ENCODE measurements at places on chromosomes 4 and X.
A peak's percentile ranks its signal among the peaks of the same experiment; 100 is the strongest.

DNA sequence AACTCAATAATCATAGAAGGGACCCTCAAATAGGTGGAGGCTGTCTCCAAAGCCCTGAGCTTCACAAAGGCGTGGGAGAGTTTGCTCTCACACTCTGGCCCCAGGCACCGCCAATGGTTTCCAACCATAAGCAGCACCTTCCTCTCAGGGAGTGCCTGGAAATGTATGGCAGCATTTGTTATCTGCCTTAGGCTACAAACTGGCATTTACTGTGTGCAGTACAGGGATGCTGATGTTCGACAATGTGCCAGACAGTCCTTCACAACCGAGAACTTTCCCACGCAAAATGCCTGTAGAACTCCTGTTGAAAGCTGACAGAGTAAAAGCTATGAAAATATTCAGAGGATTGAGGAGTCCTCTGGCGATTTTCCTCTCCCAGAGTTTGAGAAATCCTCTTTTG, 55.7 kb upstream of the CDKN2AIP start:
- DNase-seq = no peak

- peak; percentile 18 for DNase-seq
Observed at GRCh38 chr4:87058356-87059073, 123.7 kb downstream of the AFF1 start.

GRCh38 chrX:14015941-14016340, 13.8 kb downstream of the GEMIN8 start:
- DNase-seq = no peak

- no peak for DNase-seq
Observed at GRCh38 chr4:119105605-119106004, 30.0 kb upstream of the MYOZ2 start.

DNA sequence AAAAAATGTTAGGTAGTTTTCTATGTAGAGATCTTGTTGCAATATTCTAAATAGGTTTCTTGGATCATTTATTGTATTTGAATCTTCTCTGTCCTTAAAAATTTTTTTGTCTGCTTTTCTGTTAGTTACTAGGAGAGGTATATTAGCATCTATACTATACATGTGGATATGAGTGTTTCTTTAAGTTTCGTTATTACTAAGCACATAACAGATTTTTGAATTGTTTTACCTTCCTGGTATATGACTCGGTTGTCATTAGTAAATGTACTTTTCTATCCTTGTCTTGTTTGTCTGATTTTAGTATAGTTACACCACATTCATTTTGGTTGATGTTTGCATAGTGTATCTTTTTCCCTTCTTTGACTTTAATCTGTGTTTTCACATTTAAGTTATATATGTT, 20.2 kb downstream of the PYURF start:
- DNase-seq = no peak

DNA sequence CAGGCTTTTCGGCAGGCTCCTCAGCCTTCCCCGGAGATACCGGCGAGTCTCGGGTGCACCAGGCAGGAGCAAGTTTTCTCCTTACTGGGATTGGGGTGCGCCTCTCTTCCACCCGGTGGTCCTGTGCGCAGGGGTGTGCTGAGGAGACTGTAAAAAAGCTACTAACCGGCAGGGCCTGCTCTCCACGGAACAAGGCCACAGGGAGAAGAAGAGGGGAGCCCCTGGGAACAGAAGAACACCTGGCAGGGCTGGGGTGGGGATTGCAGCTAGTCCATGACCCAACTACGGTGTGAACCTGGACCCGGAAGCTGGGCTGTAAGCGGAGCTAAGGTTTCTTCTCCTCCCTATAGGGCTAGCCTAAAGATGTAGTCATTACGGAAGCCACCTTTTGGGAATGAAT, 17.7 kb upstream of the ZIC3 start:
- no peak for DNase-seq

DNA sequence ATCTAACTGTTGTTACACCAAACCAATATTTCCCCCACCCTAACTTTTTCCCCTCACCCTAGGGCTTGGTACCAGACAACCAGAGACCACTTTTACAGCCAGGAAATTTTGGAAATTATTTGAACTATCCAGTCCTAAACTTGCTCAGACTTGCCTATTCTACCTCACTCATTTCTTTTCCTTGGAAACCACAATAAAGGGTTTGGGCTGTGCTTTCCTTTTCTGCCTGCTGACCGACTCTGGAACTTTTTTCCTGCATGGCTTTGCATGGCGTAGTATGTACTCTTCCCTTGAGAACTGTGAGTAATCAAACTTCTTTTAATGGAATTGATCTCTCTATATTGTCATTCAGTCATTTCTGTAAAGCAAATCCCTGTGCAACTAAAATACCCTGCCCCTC, 516.5 kb upstream of the FTHL17 start:
- no peak for DNase-seq

DNA sequence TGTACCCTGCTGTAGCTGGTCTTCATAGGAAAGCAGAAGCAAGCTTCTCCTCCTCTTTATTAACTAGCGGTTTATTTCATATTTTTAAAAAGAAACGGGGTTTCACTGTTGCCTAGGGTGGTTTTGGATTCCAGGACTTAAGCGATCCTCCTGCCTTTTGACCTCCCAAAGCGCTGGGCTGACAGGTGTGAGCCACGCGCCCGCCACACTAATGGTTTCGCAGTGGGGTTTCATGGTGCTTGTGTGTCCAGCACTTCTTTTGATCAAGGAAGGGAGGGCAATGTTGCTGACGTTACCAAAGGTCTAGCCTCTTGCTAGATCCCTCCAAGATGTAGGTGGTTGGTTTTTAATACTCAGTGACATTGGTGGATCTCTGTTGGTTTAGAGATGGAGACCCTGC, 1.4 kb downstream of the MAEA start:
- DNase-seq = no peak

DNA sequence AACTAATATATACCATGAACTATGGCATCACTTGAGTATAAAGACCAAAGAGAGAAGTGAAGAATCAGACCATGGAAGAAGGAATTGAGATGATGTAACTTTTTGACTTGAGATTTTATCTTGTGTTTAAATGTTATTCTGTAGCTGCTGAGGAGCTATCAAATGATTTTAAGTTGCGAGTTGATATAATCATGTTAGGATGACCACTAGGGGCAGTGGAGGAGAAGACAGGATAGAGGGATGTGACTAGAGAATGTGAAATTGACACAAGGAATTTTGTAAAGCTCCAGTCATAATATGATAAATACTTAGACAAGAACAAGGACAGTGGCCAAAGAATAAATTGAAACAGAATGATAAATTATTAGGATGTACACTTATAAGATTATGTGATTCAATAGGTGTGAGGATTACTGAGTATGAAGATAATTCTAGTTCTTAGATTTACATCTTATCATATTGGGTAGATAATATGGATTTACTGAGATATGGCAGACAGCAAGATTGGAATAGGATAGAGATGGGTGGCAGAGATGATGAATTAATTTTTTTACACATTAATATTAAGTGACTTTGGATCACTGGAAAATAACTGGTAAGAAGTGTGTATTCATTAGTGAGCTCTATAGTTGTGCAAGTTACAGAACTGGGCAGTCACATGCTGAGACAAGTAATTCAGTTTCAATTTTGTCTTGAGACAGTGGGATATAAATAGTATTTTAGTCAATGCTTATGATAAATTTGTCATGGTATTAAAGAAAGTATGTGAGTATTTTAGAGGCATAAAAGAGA, 816.0 kb upstream of the PCDH10 start:
- no peak for DNase-seq

GRCh38 chr4:109574931-109575804, 15.1 kb downstream of the MCUB start:
- no peak for DNase-seq

DNA sequence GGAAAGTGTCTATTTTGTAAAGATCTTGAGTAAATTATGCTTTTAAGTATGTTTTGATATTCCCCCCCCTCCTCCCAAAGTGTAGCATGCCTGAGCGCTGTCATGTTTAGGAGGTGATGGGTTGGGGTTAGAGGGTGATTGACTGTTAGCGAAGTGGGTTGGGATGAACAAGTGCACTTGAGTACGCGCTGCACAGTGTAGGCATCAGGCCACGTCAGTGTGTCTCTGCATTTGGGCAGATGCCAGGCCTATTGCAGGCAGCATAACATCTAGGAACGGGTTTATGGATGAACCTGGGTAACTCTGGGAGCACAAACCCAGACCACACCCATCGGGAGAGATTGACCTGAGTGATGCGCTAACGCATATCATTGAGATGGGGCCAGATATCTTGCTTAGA, 111.2 kb downstream of the TBL1X start:
- no peak for DNase-seq

- no peak for DNase-seq
Observed at GRCh38 chr4:167233685-167234315, 494 bp downstream of the SPOCK3 start.

DNA sequence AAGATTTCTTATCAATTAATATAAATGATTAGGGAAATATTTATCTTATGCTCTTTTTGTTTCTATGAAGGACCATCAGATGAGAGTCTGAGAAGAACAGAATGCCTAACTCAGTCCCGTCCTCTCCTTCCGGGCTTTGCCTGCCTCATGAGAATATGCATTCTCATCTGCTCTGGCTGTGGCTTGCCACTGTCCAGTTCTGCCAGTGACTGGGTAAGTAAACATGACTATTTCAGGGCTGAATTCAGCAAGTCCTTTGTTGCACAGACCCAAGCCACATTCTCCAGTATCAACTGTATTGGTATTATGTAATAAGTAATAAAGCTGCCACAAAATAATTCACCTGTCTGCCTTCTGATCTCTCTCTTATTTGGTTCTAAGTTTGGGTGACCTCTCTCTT, 110.7 kb downstream of the WDFY3 start:
- DNase-seq = no peak

GRCh38 chr4:2300431-2301224, 38.7 kb upstream of the MXD4 start:
- no peak for DNase-seq

DNA sequence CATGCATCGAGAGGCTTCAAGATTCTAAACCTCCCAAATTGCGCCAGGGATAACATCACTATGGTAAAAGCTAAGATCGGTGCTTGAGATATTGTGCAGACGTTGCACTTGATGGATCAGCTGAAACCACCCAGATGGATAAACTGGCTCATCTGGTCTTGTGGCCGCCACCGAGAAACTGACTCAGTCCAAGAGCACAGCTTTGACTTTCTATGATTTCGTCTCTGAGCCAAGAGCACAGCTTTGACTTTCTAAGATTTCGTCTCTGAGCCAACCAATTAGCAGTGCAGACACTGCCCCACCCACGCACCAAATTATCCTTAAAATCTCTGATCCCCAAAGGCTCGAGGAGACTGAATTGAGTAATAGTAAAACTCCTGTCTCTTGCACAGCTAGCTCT, 687.2 kb downstream of the FAM133A start:
- no peak for DNase-seq

- no peak for DNase-seq
Observed at GRCh38 chrX:42143866-42144592, 220.7 kb upstream of the CASK start.

DNA sequence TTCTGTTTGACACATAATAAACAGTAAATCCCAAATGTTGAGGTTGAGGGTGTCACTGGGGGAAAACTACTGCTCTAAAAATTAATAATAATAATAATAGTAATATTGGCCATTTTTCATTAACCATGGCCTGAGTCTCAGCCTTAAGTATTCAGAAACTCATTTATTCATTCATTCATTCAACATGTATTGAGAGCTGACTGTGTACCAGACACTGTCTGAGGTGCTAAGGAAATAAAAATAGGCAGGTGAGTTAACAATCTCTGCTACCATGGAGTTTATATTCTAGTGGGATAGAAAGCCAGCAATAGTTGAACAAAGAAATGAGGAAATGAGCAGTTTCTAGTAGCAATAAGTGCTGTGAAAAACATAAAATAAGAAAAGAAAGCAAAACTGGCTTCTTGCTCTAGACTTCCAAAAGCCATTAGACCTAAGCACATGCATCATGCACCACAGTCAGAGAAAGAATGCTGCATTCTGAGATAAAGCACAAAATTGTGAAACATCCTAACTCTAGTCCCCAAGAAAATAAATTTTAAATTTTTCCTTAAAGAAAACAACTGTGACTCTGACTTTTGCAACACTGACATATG, 278.7 kb downstream of the RCHY1 start:
- no peak for DNase-seq

DNA sequence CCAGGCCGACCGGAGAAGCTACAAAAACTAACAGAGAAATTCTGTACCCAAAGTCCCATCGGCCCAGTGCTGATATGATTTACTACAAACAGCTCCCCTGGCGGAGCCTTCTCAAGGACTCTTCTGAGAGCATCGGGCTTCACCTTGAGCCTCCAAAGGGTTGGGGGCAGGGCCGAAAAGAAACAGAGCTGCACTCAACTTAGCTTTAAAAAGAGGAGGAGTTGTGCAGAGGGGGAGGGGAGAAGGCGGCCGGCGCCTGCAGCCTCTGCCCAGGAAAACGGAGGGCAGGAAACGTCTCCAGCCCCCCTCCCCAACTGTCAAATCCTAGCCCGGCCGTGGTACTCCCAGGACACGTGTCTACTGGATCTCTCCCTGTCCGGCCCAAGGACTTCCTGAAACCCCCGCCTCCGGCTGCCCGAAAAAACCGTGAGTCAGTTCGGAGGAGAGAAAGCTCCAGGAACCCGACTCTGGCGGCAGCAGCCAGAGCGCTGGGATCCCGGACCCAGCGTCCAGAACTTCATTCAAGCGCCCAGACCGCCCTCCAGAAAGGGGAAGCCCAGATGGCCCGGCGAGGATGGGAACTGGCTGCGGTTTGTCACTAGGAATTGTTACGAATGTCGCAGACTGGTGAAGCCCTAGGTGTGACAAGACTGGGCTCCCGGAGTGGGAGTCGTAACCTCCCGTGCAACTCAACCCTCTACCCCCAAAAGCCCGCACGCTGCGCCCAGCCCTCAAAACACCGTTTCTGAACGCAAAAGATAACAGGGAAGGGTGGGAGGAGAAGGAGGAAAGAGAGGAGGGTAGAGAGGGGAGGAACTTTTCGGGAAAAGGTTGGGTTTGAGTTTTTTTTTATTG, 973 bp downstream of the ADAMTS3 start:
- peak; percentile 40 for DNase-seq

- no peak for DNase-seq
Observed at GRCh38 chr4:182074139-182074538, 169.1 kb upstream of the TENM3 start.

DNA sequence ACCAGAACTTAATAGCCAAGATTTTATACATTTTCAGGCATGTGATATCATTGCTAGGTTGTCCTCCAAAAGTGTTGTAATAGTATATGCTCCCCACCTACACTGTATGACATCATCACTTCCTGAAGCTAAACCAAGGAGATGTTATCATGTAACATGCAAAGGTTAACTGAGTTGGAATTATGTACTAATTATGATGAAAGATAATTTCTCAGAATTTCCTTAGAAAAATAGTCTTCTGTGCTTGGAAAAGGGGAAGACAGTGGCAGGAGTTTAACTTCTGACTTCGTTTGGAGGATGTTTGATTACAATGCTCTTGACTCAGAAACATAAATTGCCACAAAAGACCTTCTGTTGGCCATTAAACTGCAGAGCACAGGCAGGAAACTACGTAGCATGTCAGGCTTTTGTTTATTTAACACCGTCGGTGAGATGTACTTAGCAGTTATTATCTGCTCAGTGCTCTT, 83.6 kb upstream of the GUCY1A1 start:
- DNase-seq = no peak

DNA sequence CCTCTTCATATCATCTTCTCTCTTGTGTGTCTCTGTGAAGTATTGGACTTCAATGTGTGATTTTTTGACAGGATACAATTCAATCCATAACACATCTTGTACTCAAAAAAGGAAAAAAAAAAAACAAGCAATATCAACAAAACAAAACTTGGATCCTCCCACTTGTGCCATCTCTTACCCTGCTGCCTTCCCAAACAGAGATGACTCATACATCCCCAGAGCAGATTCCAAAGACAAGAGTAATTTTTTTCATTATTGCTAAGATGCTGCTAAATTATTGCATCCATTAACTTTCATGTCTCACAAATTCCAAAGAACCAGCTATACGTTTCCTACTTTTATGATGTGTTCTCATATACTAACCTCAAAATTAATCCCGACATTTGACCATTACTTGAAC, 479.2 kb downstream of the GBA3 start:
- no peak for DNase-seq
